NCI-H1417 (cell line): ENCODE measurements at places on chromosomes 11 and 22.

DNA sequence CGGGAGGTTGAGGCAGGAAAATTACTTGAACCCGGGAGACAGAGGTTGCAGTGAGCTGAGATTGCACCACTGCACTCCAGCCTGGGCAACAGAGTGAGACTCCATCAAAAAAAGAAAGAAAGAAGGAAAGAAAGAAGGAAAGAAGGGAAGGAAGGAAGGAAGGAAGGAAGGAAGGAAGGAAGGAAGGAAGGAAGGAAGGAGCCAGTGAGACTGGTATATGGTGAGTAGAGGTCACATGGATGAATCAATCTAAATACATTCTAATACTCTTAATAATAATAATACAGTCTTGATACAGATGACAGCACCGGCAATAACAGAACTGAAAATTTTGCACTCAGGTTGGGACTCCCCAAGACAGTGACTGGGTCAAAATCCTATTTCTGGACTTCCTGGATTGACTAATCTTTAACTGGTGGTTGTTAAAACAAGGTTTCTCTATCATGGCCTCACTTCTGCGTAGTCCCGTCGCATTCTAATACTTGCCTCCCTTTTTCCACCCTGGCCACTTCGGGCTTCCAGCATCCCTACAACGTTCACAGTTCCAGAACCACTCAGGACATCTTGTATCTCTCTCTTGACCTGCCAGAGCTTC, 53.5 kb upstream of the EIF3M start:
- DNase-seq: no peak

GRCh38 chr22:20604776-20605221, 97.4 kb downstream of the MED15 start:
- no peak for DNase-seq

DNA sequence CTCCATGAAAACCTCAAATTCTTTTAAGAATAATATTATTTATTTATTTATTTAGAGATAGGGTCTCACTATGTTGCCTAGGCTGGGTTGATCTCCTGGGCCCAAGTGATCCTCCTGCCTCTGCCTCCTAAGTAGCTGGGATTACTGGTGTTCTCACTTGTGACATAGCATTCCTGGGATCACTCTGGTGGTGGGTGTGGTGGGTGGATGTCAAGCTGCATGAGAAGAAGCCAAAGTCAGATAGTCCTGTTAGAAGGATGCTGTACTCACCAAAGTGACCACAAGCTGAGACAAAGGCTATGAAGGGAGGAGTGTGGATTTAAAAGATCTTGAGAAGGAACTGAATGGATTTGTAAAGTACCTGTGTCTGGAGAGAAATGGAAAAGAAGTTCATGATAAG, 87.9 kb upstream of the SPON1 start:
- no peak for DNase-seq

- DNase-seq: no peak
These were observed 31.4 kb upstream of the CCDC89 start for GRCh38 chr11:85717429-85717828.

DNA sequence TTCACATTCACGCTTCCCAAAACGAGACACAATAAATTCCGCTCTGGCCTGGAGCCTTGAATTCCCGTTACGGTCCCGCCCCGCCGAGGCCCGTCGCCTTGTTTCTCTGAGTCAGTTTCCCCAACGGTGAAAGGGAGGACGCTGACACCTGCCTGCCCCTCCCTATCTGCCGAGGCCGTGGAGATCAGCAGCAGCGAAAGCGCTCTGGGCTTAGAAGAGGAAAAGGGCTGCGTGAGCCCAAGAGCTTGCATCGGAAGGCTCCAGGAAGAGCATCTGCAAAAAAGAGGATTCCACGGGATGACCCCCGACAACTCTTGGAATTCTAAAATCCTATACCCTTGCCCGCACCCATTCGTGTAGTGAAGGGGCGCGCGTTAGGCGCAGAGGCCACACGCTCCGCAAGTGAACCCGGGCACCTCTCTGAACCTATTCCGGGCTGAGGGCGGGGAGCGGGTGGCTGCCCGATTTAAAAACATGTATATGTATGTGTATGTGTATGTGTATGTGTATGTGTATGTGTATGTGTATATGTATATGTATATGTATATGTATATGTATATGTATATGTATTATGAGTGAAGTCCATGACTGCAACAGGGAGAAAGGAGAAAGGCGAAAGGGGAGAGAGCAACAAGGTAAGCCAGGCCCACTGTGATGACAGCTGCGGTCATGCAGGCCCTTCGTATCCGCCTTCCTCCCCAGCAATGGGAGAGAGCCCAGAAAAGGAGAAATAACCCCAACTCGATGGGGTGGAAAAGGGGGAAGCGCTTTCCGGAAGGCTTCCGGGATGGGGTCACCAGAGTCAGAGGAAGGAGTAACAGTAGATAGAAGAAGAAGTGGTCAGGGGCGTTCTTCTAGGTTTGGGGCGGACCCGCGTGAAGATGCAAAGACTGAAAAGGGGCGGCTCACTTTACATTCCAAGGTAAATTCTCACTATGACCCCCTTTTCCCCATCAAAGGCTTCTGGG, 948 bp upstream of the MRTFA start:
- DNase-seq: no peak

GRCh38 chr11:76798202-76798581, 15.0 kb downstream of the TSKU start:
- DNase-seq: no peak

- DNase-seq: peak; percentile 50
These were observed 737.2 kb downstream of the LRRC4C start for GRCh38 chr11:40722179-40722795.

DNA sequence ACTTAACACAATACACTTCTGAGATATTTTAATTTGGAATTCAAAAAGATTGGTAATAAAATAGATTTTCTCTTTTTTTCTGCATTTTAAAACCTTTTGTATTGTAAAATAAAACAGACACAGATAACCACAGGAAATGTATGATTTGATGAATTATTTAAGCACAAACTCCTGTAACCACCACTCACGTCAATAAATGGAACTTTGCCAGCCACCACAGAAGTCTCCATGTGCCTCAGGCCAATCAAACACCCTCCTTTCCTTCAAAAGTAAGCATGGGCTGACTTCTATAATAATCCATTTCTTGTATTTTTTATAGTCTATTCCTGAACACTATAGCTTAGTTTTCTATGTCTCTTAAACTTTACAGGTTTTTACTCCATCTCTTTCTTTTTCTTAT, 721.7 kb downstream of the DLG2 start:
- DNase-seq: peak; percentile 10

DNA sequence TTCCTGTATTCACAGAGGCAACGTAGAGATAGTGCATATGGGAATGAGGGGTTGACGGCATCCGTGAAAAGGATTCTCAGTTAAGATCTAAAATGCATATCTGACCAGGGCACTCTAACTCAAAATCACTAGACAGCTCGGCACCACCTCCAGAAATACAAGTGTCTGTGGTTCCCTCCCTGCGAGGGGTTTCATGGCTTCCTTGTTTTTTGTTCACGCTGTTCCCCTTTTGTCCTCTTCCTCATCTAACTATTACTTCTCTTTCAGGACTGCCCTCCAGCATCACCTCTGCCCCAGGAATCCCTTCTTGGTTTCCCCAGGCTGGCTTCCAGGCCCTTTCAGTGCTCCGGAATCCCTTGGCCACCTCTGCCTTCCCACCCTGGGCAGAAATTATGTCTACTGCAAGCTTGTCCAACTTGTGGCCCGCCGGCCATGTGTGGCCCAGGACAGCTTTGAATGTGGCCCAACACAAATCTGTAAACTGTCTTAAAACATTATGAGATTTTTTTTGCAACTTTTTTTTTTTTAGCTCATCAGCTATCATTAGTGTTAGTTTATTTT, 159.9 kb downstream of the FBXO7 start:
- DNase-seq: no peak

DNA sequence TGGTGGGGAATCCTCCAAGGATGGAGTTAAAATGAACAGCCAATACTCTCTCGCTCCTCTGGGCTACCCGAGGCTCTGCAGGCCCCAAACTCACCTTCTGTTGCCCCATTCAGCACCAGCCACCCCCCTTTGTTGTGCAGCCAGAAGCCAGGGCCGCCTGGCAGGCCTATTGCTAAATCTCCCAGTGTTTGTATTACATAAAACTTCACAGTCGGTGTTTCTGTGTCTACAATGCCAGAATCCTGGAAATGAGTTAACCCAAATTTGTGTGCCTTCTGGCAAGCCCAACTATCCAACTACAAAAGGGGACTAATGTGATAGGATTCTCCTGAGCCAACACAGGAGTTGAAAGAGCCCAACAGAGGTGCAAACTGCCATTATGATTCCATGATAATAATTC, 9.3 kb downstream of the KCNJ5 start:
- no peak for DNase-seq
